ENCODE measurements at places on chromosomes 13 and 19.

- peak; percentile 76 for DNase-seq
Measured at GRCh38 chr19:7869453-7869909, 4.7 kb downstream of the PRR36 start.

DNA sequence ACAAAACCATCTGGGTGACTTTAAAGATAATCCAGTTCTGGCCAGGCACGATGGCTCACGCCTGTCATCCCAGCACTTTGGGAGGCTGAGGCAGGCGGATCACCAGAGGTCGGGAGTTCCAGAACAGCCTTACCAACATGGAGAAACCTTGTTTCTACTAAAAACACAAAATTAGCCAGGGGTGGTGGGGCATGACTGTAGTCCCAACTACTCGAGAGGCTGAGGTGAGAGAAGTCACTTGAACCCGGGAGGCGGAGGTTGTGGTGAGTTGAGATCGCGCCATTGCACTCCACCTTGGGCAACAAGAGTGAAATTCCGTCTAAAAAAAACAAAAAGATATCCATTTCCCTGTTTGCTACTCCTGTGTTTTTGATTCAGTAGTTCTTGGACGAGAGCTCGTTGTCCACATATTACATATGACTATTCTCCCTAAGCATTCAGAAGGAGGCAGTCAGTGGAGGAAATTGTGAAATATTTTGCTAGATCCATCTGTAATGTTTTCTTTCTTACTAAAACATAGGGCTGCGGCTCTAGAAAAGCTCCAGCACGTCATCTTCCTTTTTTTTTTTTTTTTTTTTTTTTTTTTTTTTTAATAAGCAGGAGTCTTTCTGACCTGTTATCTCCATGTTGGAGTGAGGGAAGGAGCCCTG is 33.6 kb downstream of the ZNF701 start:
- no peak for DNase-seq

- peak; percentile 23 for DNase-seq
Measured at GRCh38 chr13:30371649-30372265, 50.5 kb upstream of the UBE2L5 start.

GRCh38 chr19:24033963-24034342 is 53.0 kb upstream of the ZNF254 start:
- peak; percentile 23 for DNase-seq

- DNase-seq = peak; percentile 63
Measured at GRCh38 chr19:42270346-42271044, 1.4 kb downstream of the CIC start.

- DNase-seq = no peak
Measured at GRCh38 chr19:28746478-28746877, 466.5 kb downstream of the UQCRFS1 start.

GRCh38 chr13:99013951-99014350 is 36.1 kb upstream of the DOCK9 start:
- no peak for DNase-seq

All from activated T-cell treated with anti-CD3 and anti-CD28 coated beads for 48 hours (primary cell).